HEK293T (cell line): ENCODE measurements at places on chromosomes 7 and 10.

- no peak for DNase-seq
Measured at GRCh38 chr7:12031186-12031585, 179.9 kb upstream of the TMEM106B start.

DNA sequence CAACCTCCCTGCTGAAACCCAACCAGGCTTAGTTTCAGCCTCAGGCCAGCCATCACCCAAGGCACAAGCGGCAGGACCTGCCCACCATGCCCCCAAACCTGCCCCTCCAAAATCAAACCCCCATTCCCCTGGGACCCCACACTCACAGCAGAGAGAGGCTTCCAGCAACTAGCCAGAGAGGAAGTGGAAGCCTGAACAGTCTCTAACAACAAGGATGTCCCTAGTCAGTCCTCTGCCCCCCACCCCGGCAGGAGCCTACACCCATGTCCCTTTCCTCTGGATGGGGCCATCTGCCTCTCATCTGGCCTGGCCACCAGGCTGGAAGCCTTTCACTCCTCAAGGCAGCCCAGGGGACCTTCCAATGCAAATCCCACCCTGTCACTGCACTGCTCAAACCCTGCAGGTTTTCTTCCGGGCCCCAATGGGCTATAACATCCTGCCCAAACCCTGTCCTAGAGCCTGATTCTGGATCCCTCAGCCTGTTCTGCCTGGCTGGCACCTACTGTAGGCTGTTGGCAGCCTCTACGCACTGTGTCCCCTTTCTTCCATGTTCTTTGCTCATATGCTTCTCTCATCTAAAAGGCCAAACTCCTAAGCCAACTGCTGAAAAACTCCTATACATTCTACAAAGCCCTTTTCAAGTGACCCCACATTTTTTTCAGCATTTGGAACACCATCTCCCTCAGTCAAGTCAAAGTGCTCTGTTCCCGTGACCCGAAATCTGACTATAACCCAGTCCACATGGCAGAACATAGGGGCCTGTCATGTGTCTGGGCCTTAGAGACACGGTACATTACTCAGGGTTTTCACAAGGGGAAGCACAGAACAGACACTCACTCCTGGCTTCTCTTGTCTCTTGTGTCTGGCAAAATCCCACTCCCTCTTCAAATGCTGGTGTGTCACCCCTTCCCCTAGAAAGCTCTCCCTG lies 253.3 kb downstream of the TNS3 start:
- DNase-seq = no peak

DNA sequence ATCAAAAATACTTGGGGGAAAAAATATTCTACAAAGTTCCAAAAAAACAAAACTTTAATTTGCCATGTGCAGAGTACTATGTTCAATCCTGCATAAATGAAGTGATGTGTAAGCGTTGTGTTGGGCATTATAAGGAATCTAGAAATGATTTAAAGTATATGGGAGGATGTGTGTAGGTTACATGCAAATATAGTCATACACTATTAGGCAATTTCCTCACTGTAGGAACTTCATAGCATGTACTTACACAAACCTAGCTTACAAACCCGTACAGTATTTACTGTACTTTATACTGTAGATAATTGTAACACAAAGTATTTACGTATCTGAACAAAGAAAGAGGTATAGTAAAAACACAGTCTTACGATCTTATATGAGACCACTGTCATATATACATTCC lies 72.3 kb downstream of the NRBF2 start:
- DNase-seq = no peak

DNA sequence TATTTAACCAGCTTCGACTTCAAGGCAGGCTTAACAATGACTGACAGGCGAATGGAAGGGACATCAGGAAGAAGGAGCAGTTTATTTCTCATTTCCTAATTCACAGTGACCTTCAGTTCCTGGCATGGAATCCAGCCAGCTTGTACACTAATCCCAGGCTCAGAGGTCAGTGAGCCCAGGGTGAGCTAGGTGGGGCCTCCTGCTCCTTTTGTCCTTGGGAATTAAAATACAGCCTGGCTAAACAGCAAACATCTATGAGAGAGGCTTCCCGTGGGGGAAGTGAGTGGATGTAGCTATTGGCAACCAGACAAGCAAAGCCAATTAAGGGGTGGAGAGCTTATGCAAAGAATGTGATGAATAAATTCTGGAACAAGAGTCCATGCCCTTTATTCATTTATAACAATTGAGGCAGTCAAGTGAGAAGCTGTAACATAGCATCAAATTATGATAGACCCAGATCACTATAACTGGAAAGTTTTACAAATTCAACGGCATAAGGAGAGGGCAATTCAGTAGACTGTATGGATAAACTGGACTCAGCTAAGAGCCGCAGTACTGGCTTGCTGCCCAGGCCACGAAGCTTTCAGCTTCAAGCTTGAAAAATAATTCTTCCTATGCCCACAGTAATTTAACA lies 57.1 kb downstream of the STK17A start:
- DNase-seq = no peak

- DNase-seq = no peak
Measured at GRCh38 chr10:33571616-33572015, 237.1 kb upstream of the NRP1 start.

- DNase-seq = no peak
Measured at GRCh38 chr7:84583331-84583730, 388.7 kb upstream of the SEMA3A start.

- peak; percentile 86 for DNase-seq
Measured at GRCh38 chr7:98617051-98617959, at the start of gene NPTX2. TSS of gene NPTX2 (plus strand) at chr7:98617285. CDS start at chr7:98617462, 177 bp downstream.

DNA sequence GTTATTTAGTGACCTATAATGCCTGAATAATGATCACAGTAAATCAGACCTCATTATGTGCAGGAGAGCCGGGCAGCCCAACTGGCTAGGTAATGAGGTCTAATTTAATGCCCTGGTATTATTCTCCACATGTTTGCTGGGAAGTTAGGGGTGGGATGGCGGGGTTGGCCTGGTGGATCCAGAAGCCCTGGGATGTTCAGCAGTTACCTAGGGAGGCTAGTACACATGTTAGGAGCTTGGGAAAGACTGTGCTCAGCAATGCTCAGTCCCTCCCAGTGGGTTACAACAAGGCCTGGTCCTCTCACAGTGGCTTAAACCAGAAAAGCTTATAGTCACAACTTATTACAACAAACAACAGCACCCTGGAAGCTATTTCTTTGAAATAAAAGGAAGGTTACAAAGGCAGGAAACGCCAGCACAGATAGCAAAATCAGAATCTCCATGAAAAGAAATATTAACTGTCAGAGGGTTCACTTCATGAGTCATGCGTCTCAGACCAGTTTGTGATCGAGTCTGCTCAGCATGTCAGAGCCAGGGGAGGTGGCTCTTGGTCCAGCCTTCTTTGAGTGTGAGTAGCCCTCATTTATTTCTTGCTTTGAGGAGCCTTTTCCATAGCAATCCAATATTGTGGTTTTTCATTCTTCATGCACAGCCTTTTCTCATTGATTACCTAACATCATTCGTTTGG lies 418.6 kb upstream of the NPVF start:
- DNase-seq = no peak

DNA sequence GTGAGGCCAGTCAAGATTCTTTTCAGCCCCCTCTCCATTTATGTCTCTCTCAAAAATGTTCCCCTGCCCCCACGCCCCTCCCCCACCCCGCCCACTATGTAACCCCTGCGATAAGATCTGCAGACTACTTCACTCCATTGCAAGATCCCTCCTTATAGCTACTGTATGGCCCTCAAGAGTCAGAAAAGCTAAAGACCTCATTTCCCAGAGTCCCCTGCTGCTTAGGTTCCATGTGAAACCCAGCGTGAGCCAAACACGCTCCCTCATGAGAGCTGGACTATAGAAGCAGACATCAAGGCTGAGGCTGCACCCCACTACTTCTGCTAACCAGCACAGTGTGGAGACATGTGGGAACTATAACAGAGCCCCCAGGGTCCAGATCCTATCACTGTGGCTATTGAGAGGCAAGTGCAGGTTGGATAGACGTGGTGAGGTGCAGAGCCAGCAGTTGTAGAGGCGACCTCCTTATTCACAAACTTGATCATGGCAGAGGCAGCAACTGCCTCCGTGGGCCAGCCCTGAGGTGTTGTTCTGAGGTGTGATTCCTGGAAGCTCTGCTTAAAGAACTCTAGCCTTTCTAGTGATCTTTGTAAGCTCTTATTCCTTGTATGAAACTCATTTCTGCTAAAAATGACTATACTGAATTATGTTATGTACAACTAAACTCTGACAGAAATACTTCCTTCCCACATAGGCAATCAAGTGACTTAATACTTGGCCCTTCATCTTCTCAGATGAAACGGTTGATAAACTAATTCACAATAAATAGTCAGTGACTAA lies 117.0 kb upstream of the ARID5B start:
- DNase-seq = no peak

DNA sequence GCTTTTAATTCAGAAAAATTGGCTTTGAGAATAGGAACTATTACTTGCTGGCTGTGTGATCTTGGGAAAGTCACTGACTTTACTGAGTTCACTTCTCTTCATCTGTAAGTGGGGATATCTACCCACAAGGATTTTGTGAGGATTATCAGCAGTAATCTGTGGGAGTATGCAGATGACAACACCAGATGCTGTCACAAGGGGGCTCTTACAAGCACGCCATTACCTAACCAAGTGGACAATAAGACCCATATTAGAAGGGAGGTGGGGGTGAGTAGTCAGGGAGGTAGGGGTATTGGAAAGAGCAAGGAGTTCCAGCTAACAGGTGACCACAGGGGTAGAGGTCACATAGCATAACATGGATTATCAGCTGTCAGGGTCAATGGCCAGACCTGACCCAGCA lies 569.4 kb downstream of the SUGCT start:
- DNase-seq = no peak

DNA sequence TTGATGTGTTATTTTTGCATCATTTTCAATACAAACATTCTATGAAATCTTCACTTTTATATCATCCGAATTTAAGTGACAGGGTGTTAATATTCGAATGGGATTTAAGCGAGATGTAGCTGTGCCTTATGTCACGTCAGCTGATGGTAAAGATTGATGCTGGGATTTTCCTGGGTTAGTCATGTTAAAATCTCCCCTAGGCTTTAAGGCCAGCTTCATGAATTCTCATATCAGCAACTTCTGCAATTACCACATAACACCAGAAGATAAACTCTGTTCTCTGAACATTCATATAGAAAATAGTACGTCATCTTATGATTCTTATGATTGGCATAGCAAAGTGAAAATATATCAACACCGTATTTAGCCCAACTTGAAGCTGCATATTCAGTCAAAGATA lies 669.2 kb downstream of the PCDH15 start:
- DNase-seq = no peak

DNA sequence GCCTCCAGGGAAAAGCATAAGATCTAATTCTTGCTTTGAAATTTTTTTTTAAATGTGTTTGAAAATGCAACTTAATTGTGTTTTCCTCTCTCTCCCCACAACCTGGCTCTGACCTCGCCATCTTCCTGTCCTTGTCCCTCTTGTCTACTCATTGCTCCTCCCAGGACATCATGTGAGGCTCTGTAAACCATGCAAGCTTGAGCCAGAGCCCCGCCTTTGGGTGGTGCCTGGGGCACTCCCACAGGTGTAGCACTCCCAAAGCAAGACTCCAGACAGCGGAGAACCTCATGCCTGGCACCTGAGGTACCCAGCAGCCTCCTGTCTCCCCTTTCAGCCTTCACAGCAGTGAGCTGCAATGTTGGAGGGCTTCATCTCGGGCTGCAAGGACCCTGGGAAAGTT lies 9.8 kb upstream of the CDHR1 start:
- DNase-seq = no peak

- DNase-seq = no peak
Measured at GRCh38 chr7:139702313-139702731, 75.5 kb downstream of the HIPK2 start.

DNA sequence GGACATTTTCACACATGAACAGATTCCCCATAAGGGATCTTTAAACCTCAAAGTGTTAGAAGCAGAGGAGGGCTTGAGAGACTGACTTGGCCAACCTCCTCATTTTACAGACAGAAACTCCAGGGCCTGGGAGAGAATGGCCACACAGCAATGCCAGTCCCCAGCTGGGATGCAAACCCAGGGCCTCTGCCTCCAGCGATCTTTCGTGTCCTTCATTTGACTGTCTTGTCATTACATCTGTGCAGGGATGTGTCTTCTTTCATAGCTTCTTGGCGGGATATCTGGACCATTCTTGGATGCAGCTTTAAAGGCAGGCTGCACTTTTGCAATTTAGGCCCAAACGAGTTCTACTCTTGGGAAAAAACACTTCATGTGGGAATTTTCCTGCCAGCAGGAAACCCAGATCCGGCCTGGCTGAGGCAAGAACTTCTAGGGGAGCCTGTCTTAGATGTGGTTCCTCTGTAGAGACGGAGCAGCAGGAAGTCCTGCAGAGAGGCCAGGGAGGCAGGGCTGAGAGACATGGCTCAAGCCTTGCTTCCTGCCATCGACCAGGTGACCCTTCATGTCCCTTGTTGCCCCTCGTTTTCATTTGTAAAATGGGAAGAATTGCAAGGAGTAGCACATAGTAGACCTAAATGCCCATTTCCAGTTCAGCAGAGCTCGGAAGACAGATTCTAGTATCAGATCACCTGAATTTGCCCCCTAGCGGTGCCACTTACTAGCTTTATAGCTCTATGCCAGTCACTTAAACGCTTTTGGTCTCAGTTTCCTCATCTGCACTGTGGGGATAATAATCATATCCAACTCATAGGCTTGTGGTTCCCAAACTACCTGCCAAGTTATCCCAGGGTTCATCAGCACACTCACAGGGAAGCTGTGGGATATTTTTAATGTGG lies 43.9 kb upstream of the SLC29A3 start:
- no peak for DNase-seq

DNA sequence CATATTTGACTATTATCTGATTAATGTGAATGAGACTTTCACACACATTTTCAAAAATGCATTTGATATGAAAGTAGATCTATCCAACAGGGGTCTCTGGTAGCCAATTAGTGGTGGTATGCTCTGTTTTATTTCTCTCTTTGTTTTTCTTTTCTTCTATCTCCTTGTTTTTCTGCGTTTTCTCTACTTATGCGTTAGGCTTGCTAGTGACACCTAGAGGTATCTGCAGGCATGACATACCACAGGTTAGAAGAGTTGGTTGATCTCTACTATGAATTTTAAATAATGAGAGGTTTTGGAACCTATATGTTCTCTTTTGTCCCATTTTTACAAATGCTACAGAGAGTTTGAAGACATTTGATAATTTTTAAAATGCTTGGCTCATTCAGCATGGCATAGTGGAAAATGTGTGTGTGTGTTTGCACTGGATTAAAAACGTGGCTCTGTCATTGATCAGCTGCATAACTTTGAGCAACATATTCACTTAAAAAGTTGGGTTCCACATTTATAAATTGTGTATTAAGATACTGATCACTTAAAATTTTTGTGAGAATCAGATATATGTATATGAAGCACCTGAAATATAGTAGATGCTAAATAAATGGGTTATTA lies 28.1 kb upstream of the PLXDC2 start:
- peak; percentile 32 for DNase-seq

DNA sequence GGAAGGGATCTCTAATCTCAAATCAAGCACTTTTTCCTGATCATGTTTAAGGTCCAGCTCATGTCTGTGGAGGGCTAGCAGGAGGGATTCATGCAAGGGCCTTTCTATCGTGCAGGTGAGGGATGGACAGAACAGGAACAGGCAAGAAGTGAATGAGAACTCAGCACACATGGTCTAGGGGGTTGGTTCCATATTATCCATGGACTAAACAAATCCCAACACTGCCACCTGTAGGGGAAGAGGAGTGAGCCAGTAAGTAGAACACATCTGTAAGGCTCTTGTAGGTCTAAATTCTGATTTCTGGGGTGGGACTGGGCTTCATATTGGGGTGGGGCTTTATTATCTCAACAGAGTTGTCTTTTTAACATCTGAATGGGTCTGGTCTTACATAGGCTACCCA lies 138.0 kb upstream of the TARP start:
- DNase-seq = peak; percentile 20
